HS-27A (cell line): ENCODE measurements at places on chromosomes 5 and 9.

DNA sequence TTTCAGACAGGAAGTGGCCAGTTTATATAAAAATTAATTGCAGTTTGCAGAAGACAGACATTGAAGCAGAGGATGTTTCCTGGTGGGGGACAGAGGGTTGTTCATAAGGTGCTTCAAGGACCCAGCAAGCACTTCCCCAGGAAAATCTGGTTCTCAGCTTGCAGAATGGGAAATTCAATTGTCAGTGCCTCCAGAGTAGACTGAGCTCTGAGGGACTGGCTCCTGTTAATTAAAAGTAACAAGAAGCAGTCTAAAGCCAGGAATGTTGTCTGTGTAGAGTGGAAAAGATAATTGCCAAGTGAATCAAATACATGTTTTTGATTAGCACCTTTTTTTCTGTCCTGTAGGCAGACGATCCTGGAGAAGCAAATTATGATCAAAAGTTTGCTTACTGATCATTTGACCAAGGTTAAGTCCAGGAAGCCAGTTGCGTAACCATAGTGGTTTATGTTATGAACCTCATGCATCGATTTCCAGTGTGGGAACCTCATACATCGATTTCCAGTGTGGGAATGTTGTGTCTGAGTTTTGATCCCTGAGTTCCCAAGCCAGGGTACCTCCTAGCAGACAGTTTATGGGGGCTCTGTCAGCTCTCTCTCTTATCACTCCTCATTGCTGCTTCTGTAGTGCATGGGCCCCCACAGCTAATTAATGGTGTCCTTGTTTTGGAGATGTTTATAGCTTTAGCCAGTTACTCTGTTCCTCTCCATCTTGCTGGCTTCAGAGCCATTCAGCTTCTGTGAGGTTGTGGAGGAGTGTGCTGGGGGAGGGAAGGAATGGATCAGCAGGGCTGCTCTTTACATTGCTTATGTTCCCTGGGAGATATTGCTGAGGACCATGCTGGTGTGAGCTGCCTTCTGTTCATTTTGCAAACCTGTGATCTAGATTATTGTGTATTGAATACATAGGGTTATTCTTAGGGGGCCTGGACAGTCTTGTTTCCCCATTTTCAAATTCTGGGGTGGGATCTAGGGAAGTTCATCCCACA is 17.1 kb downstream of the MSANTD3 start:
- no peak for DNase-seq

- DNase-seq = no peak
Measured at GRCh38 chr9:88660611-88661010, 125.6 kb downstream of the NXNL2 start.

DNA sequence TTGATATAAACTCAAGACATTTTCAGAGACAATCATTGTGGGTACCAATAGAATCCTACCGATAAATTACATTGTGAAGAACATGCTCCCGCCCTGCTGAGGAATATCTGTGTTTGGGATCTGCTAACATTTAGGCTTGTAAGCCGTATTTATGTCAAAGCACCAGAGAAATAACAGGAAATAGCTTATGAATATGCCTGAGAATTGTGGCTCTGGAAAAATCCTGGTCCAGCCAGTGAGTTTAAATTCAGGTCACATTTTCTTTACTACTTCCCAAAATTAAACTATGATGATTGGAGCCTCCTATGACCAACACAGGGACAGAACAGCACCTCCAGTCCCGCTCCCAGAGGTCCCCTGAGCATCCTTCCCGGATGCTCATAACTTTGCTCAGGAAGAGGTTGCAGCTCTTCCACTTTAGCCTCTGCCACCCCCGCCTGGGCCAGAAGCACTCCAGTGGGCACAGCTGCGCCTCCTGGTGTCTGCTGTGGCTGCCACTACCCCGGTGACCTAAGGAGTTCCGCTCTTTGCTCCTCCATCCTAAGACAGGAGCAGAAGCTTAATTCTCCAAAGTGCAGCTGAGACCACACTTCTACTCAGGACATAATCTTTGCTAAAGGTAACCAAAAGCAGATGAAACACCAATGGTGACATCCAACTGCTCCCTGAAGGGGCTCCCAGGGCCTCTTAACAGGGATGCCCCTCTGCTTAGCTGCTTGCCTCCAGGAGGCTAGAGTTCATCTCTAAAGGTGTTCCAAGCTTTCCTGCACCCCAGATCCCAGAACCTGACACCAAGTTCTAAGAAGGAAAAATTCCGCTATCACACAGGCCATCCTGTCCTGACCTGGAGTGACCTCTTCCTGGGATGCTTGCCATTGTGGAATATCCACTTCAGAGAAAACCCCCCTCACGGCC is 58.8 kb downstream of the SLC1A1 start:
- no peak for DNase-seq

- DNase-seq = no peak
Measured at GRCh38 chr5:172499287-172499686, 45.0 kb upstream of the SH3PXD2B start.

DNA sequence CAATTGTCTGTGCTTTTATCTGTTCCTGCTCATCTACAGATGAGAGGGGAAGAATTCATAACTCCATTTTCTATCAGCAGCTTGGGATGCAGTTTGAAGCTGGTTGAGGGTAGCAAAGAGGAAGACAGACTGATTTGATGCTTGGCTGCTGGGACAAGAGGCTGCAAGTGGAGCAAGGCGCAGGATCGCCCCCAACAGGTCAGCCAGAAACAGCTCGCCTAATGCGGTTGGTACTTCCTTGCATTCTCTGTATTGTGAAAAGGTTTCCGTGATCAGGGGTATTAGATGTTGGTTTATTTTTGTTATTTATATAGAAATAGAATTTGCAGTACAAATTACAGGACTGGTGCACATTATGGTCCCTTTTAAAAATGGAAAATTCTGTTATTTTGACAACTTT is 40.6 kb downstream of the ZNF883 start:
- DNase-seq = no peak

DNA sequence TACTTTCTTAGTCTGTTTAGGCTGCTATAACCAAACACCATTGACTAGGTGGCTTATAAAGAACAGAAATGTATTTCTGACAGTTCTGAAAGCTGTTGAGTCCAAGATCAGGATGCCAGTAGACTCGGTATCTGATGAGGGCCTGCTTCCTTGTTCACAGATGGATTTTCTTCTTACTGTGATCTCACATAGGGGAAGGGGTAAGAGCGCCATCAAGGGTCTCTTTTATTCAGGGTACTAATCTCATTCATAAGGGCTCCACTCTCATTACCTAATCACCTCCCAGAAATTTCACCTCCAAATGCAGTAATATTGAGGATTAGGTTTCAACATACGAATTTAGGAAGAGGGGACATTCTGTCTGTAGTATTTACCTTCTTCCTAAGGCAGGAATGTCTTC is 384.0 kb upstream of the DMAC1 start:
- DNase-seq = no peak

DNA sequence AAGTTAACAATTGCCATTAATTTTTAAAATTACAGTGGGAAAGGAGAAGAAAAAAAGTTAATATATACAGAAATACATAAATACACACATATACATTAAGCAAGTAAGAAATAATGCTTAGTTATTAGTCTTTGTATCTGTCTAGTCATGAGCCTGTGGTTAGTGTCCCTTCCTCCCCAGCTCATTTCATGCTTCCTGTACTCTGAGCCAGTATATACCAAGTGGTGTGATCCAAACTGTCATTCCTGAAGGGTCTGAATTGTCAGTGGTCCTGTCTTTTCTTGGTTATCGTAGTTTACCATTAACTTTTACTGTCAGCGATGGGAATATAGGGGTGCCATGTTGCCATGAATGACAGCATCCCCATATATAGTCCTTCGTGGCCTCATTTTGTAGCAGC is 24.2 kb upstream of the STOM start:
- DNase-seq = no peak

GRCh38 chr9:87359264-87359663 is 138.4 kb upstream of the DAPK1 start:
- no peak for DNase-seq

DNA sequence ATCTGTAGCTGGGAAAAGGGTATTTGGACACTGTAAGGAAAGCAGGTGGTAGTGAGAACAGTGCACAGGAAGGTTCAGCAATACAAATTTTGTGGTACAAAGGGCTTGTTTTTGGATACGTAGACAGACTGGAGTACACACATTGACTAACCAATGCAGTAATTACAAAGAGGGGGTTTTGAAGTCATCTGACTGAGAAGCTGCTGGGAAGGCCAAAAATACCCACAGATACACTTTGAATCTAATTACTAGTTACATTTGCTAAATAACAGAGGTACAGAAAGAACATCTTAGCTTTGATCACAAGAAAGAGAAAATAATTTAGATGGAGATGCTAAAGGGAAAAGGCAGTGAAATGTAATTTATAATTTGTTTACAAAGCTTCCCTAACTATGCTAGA is 45.9 kb downstream of the PKD2L2 start:
- no peak for DNase-seq

DNA sequence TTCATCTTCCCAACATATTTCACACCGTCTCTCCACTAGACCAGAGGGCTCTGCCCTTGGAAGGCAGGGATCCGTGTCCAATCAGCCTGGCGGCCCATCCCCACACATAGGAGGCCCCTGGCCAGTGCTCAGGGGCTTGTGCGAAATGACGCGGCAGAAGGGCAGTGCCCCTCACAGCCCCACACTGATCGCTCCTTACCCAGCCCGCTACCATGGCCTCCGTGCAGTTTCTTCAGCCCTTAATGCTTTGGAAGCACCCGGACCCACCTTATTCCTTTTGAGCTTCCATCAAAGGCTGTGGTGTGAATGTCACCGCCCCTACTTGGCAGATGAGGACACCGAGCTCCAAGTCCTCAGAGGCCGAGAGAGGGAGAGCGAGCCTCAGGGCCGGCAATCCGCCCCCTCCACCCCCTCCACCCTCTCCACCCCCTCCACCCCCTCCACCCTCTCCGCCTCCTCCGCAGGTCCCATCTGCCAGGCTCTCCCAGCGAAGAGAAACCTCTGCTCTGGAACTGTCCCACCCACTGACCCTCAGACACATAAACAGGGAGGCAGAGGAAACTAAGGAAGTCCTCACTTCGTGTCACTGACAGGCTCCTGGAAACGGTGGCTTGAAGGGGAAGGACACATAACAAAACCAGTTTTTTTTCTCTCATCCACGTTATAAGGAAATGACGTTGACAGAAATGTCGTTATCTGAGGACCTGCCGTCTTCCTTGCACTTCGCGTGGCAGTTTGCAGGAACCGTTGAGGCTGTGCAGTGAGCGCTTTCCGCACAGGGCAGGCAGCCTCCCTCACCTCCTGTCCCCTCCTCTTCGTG is 13.9 kb downstream of the QSOX2 start:
- DNase-seq = no peak

DNA sequence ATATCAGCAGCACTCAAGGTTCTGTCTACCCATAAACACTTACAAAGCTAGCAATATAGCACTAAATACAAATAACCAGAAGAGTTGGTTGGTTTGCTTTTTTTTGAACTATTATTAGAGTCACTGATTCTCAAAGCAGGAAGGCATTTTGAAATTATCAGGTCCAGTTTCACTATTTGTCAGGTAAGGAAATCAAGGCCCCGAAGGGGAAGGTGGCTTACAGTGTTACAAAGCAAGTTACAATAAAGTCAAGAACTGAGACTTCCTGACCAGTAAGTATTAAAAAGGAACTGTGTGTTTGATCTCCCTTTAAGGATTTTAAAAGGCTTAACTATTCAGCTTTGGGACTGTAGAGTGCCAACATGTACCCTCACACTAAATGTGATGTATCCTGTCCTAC is 10.8 kb downstream of the C5orf15 start:
- no peak for DNase-seq

DNA sequence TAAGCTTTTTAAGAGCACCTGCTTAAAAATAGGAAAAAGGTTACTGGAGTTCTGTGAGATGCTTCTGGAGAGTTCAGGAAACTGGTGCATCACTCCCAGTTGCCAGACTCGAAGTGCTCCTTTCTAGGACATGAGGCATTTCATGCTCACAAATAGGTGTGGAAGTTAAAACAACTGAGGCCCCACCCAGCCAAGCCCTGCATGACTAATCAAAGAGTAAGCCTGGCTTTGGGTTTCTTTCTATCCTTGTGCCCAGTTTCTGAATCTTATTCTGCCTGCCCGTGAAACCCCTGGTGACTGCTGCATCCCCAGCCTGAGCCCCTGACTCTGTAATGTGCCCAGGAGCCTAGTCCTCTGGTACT is 7.7 kb downstream of the SPINK9 start:
- DNase-seq = no peak

DNA sequence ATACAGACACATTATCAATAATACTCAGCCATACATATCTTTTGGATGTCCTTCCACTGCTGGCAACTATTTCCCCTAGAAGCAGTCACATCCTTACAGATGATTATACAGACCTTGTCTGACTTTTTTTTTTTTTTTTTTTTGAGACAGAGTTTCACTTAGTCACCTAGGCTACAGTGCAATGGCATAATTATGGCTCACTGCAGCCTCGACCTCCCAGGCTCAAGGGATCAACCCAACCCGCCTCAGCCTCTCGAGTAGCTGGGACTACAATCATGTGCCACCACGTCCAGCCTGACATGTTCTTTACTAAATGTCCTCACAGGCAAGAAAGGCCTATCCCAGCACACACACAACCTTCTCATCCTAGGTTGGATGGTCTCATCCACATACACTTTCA is 24.0 kb downstream of the NR6A1 start:
- DNase-seq = no peak

DNA sequence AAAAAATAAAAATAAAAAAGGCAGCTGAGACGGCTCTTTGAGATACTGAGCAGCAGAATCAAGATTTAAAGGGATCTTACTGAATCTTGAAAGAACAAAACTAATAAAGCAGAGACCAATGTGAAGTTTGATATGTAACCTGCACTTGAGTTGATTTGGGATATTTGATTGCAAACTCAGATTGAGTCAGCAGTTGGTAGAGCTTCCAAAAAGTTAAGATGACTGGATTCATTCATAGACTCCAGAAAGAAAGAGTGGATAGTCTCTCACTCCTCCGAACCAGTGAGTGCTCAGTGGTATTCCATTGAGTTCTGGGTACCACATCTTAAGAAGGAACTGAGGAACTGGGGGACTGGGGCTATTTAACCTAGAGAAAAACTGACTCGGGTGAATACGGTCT is 52.7 kb upstream of the TESK1 start:
- no peak for DNase-seq

DNA sequence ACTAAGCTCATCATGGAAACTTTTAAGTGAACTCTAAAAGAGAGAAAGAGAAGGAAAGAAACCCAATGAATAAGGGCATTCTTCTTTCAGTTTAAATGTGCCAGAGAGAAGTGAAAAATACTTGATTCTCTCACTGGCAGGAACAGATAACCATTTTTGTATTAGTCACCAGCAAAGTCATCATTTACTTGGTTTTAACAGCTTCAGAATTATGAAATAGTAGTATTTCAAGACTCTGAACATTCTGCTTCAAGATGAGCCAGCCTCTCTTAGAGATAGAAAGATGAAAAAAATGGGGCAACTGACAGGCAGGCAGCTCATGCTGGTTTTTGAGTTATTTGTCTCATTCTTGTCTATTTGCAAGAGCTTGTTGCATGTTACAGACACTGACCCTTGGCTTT is 103.5 kb downstream of the GCNT1 start:
- DNase-seq = no peak

DNA sequence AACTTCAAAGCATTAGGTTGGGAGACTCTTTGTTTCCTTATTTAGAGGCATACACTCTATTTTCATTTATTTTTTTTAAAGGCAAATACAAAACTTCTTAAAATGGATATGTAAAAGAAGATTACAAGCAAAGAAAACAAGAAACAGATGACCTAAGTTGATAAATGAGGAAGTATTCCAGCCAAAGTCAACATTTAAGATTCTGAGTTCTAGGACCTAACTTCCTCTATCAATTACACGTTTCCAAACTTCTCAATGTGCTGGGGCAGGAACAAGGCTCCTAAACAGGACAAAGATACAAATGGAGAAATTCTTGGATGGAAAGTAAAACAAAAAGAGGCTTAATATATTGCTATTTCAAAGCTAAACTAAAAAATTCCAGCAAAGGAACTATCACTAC is 89.5 kb downstream of the TLE1 start:
- no peak for DNase-seq

- no peak for DNase-seq
Measured at GRCh38 chr9:113660196-113660595, 196.7 kb downstream of the RGS3 start.
